EH (cell line): ENCODE measurements at places on chromosomes 4 and X.

- no peak for DNase-seq
These were observed 112.9 kb downstream of the MBNL3 start for GRCh38 chrX:132375941-132376340.

GRCh38 chrX:10064736-10065135 is 92.0 kb upstream of the CLCN4 start:
- no peak for DNase-seq

DNA sequence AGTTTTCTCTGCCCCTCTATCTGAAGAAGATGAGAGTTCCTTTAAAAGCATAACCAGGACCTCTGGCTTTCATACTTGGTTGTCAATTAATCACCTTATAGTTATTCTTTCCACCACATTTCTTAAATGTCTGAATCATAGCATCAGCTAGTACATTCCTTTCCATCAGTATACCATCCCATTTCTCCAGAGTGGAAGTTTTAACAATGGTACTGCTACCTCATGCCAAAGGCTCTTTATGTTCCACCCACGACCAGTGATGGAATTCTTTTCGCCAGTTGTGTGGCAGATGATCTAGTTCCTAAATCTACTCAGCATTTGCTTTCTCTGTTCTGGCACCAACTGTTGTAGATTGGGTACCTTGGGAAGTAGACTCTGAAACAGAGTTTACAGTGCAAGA is 379.8 kb downstream of the ZNF674 start:
- DNase-seq = peak; percentile 64

DNA sequence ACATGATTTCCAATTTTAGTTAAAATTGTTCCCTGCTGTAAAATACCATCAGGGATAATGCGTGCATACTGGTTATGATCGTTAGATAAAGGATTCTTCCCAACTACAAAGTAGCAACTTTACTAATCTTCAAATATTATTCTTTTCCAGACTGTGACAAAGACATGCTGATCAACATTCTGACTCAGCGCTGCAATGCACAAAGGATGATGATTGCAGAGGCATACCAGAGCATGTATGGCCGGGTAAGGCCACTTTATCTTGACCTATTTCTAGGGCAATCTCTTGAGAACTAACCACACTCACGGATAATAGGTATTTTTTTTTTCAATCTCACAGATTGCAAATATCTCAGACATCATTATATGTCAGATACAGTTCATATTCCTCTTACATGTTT is 47.0 kb downstream of the ANXA10 start:
- DNase-seq = peak; percentile 86

DNA sequence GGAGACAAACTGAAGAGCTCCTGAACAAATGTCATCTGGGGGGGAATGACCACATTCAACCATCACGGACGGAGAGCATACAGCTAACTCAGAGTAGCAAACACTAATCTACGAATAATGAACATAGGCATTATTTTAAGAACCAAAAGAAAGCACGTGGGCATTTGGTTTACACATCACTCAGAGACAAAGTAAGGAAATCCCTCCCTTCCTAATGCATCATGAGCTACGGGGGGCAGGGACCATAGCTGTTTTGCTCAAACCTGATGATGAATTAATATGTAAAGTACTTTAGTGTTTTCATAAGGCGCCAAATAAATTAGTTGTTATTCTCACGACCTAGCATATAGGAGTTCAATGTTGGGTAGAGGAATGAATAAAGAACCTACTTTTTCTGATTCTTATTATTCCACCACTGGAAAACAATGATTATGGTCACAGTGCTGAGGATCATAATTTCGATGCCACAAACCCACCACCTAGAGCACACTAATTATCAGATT is 11.7 kb upstream of the TMEM156 start:
- peak; percentile 41 for DNase-seq

DNA sequence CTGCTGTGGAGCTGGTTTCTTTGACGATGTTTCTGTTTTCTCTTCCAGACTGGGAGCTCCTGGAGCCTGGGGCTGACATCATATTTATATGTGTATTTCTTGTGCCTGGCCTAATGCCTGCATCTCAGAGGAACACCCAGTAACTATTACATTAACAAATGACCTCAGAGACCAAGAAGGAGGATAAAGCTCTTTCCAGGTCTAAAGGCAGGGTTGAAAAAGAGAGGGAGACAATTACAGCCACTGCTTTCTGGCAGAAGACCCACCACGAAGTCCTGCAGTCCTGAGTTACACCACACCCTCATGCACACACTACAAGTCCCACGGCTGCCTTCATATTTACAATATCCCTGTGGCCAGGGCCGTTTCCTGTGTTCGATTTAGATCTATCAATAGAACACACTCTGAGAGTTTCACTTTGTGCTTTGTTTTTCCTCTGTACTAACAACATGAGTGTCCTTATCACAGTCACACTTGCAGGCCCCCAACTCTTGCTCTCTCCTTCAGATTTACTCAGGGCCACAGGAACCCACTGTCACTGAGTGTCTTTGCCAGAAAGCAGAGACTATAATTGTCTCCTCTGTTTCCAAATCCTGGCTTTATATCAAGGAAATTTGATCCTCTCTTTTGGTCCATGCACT is 535.5 kb downstream of the MID1IP1 start:
- no peak for DNase-seq

DNA sequence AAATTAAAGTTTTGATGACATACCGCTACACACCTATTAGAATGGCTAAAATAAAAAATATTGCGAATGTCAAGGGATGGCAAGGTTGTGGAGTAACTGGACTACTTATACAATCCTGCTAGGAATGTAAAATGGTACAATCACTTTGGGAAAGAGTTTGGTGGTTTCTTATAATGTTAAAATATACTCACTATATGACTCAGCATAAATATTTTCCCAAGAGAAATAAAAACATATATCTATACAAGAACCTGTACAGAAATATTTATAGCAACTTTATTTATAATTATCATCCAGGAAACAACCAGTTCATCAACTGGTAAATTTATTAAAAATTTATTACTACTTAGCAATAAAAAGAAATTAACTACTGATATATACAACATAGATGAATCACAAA is 89.7 kb downstream of the SLC10A7 start:
- DNase-seq = no peak

GRCh38 chr4:40493160-40493559 is 136.5 kb downstream of the RBM47 start:
- DNase-seq = no peak
